Stimulated activated CD8-positive, alpha-beta memory T cell treated with anti-CD3 and anti-CD28 coated beads, Interleukin-7, amount 100 ng/mL, for 4 hours (primary cell): ENCODE measurements at places on chromosomes 5 and 9.

DNA sequence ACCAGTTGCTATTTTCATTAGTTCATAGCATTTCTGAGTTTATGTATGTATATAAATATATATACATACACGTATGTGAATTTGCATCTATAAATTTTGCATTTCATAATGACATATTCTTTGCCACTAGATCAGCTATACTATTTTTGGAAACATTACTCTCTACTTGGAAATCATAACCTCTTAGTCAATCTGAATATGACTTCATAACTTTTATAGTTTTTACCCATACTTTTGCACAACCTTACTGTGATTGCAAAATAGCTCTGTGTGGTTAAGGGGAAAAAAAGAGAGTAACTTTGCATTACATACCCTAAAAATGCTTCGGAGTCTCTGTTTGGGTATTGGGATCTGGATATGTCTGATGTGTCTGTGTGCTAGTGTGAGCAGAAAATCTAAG lies 44.9 kb upstream of the ADAMTSL1 start:
- DNase-seq, result no peak

GRCh38 chr9:109191746-109192145 lies 24.7 kb upstream of the FRRS1L start:
- no peak for DNase-seq

DNA sequence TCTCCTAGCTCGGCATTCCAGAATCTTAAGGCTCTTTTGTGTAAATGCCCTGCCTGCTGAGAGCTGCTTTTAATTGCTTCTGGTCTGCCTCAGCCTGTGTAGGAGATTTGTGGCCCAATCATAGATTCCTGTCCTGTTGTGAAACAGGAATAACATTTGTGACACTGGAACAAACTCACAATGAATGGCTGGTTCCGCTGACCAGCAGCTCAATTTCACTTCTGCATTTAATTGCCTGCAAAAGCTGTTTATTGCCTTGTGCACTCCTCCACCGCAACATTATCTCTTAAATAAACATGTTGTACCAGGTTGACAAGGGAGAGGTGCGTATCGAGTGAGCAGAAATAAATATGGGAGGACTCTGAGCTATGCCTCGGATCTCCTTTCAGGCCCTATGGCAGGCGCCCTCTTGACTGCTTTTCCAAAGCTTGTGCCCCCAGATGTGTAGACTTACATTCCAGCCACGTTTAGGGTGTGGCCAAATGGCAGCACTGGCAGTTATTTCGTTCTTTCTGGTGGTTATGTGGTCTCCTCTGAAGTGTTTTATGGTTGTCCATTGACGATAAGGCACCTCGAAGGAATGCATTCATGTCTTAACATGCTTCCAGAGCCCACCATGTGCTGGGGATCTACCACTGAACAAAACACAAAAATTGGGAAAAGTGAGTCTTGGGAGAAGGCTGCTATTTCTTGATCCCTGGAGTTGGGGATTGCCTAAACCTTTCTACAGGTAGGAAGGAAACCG lies 58.1 kb downstream of the DMRT1 start:
- DNase-seq, result no peak

DNA sequence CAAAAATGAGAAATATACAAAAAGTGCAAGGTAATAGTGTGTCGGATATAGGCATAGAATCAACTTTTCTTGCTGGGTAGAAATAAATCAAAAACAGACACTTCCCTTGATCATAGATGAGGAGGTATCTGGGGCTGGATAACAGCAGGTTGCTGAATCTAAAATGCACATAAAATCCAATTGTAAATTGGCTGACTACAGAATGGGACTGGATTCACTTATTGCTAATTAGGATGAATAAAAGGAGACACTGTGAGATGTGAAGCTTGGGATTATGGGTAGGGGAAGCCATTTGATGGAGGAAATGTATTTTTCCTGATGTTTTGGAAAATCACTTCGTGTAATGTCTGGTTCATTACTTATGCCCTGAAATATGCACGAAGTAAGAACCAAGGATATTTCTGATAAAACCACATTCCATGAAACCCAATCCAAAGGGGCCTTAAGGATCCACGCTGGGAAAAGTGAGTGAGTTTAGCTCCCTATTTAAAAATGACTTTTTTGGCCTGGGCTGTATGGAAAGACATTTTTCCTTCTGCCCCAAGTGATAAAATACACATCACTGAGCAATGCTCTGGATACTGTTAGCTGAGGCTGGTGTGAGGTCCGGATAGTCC lies 136.1 kb downstream of the MARCHF11 start:
- no peak for DNase-seq

- DNase-seq, result peak; percentile 45
Measured at GRCh38 chr9:127905004-127905728, 5.8 kb upstream of the ST6GALNAC6 start.

DNA sequence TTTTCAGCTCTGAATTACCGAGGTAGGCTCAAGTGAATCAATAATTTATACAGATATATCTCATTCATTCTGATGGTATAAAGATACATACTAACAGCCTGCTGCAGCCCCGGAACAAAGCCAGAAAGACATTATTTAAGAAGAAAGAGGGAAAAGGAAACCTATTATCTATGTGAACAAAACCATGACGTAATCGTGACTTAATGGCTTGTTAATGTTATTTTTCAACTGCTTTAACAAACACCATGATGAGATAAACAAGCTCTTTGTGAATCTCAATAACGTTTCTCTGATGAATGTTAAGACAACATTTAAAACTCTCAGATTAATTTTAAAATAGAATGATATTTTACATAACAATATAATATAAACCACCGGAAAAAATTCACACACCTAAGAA lies 237.1 kb downstream of the SLF1 start:
- no peak for DNase-seq

DNA sequence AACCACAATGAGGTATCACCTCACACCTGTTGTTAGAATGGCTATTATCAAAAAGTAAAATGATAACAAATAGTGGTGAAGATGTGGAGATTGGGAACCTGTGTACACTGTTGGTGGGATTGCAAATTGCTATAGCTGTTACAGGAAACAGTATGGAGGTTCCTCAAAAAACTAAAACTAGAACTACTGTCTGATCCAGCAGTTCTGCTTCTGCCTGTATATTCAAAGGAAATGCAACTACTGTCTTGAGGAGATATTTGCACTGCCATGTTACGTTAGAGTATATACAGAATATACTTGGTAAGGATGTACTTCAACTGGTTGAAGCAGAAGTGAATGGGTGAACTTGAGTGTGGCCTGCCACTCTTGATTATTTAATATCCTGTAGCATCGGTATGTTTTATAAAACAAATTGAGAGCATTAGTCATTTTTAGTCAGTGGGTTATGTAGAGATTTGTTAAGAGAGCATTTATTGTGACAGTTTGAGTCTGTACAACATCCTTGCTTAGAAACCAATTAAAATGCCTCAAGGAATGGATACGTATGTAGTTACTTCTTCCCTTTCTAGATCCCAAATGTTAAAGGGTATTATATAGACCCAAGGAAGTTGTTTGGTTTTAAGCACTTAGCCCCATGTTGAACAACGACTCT lies 37.5 kb downstream of the ZCCHC7 start:
- DNase-seq, result no peak

- no peak for DNase-seq
Measured at GRCh38 chr9:20355022-20355421, 267.3 kb downstream of the MLLT3 start.

- DNase-seq, result no peak
Measured at GRCh38 chr5:40515476-40515875, 164.2 kb upstream of the PTGER4 start.

DNA sequence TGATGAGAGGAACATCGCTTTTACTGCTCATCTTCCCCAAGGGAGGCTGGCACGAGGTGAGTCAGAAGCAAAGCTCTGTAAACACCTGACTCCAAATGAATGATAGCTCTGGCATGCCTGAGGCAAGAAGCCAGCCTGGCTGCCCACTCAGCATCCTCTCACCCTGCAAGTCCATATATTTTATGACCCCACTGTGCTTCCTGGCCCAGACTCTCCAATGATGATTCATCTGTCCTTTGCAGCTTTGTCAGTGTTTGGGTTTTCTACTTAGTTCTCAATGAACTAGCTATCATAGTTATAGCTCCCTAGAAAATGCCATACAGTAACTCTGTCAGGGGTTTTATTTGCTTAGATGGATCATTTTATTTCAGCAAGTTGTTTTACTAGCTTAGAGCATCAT lies 52.1 kb upstream of the FSTL4 start:
- DNase-seq, result no peak

- no peak for DNase-seq
Measured at GRCh38 chr5:33611877-33612276, 171.1 kb downstream of the TARS1 start.

GRCh38 chr5:14357441-14357840 lies 214.3 kb downstream of the TRIO start:
- no peak for DNase-seq

GRCh38 chr5:51389577-51390463 lies 6.6 kb downstream of the ISL1 start:
- DNase-seq, result no peak

GRCh38 chr5:135761746-135762145 lies 72.7 kb upstream of the SLC25A48 start:
- no peak for DNase-seq

- no peak for DNase-seq
Measured at GRCh38 chr9:76412638-76413037, 18.4 kb upstream of the RFK start.

- peak; percentile 53 for DNase-seq
Measured at GRCh38 chr9:33161011-33161588, 6.0 kb downstream of the B4GALT1 start.

GRCh38 chr5:37722236-37723161 lies 117.3 kb downstream of the GDNF start:
- no peak for DNase-seq

DNA sequence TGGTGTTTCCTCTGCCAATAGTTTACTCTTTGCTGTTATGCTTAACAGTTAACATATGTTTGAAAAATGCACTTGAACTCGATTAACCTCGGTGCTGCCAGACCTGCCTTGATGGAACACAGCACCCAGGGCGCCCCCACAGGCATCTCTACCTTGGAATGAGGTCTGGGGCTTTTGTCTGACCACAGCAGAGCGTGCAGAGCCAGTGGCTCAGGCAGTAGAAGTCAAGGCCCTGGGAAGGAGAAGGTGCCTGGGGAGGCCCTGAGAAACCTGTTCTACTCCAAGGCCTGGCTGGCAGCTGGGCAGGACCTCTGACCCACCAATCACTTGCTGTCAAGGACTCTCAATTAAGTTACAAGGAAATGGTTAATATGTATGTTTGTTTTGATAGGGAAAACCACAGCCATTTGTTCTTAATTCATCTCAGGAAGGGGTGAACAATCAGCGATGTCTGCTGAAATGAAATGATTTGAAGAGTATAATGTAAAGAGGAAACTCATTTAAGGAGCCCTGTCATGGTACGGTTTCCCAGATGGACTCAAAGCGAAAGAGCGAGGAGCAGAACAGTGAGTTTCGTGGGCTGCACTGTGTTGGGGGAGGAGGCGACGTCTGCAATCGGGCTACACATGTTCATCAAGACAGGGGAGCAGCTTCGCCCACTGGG lies 21.9 kb downstream of the MACROH2A1 start:
- no peak for DNase-seq

GRCh38 chr5:73256862-73257261 lies 83.9 kb downstream of the TMEM174 start:
- no peak for DNase-seq

- DNase-seq, result no peak
Measured at GRCh38 chr5:91998774-91999173, 615.7 kb upstream of the ARRDC3 start.

DNA sequence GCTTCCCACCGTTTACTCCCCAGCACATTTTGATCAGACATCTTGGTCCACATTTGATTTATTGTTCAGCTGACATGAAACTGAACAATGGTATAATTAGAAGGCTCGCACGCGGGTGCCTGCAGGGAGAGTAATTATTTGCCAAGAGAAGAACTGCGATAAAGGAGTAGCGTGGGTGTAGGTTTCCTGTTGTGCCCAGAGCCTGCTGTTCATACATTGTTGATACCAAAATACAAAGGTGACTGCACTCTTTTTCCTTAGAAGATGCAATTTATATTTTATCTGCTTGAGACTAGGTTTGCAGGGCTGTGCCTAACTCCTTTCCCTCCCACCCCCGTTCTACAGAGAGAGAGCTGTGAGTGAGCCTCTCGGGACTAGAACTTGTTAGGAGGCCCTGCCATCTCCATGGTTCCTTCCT lies 241.8 kb upstream of the MSX2 start:
- no peak for DNase-seq

DNA sequence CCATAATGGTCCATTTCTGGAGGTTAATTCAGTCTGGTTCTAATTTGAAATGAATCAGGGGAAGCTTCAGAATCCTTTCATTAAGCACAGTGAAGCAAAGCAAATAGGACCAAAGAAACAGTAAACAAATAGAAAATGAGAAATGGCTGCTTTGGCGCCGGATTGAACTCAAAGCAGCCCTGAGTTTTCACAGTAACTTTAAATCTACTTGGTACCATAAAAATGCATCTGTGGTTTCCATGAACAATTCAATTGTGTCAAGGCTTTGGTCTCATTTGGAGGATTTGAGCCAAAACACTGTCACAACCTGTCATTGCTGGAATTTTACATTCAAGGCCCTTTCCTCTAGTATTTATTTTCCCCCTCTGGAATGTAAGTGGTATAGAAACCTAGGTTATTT lies 25.9 kb upstream of the DAPK1 start:
- DNase-seq, result no peak

- no peak for DNase-seq
Measured at GRCh38 chr5:31225118-31225517, 31.6 kb downstream of the CDH6 start.

GRCh38 chr5:54080831-54081230 lies 229.5 kb downstream of the ARL15 start:
- no peak for DNase-seq

DNA sequence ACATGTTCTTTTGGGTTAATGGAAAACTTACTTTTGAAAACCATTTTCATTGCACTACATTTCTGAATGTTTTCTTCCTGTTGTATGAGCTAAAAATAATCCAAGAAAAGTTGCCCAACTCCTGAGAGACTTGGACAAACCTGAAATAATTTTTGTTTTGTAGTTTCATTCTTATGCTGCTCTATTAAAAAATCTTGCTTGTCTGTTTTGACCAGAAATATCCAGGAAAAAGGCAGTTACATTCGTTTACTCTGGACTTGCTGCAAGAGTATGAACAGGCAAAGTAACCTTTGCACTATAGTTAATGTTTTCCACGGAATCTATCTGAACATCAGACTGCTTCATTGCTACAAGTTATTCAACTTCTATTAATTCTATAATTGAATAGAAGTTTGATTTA lies 200.1 kb upstream of the DAB2 start:
- DNase-seq, result no peak

DNA sequence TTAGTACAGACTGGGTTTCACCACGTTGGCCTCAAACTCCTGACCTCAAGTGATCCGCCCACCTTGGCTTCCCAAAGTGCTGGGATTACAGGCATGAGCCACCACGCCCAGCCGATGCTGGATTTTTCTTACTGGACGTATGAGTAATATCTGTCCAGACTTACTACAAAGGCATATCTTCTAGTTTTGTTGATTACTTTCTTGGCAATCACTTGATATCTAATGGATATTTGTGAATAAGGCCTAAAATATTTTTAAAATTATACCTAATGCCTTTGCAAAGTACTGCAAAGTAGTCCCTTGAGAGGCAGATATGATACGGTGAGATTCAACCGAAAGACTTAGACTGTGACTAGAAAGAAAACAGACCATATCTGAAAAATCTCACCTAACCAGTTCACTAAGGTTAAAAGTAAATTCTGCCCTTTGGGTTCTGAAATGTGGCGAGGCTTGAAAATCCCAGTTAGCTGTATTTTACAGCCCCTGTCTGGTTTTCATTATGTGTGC lies 152.1 kb downstream of the GNAQ start:
- no peak for DNase-seq
